Stimulated activated CD4-positive, alpha-beta T cell treated with anti-CD3 and anti-CD28 coated beads, Interleukin-15, amount 100 ng/mL, for 48 hours (primary cell): ENCODE measurements at places on chromosomes 4 and X.

GRCh38 chr4:149029056-149029651, 586.9 kb upstream of the NR3C2 start:
- DNase-seq: no peak

- no peak for DNase-seq
Measured at GRCh38 chr4:123480706-123481418, 84.3 kb downstream of the SPRY1 start.

DNA sequence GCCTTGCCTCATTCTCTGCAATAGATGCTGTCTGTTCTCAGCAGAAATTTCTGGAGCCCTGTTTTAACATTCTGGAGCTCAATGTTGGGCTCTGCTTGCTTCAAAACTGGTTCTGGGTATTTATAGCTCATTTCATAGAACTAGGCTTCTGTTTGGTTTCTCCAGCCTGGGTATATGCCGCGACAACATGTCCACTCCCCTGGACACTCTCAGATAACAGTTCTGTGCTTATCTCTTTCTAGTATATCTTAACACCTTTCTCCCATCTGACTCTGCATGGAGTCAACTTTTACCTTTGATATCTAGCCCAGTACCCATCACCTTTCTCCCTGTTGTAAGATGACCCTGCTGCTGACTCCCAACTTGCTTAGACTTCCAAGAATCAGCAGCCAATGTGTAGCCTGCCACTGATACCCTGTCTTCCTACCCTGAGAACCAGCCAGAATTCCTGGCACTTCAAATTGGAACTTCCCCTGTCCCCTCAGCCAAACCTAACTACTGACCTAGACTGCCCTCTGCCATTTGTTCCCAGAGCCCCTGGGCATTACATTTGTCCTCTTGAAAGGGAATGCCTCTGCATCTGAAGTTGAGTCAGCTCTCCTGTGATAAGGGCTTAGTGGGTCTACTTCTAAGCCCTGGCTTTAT, 20.6 kb downstream of the PAGE1 start:
- no peak for DNase-seq

- DNase-seq: no peak
Measured at GRCh38 chr4:40264995-40265909, 68.4 kb downstream of the RHOH start.

- no peak for DNase-seq
Measured at GRCh38 chr4:139247241-139247640, 32.8 kb downstream of the MGARP start.

DNA sequence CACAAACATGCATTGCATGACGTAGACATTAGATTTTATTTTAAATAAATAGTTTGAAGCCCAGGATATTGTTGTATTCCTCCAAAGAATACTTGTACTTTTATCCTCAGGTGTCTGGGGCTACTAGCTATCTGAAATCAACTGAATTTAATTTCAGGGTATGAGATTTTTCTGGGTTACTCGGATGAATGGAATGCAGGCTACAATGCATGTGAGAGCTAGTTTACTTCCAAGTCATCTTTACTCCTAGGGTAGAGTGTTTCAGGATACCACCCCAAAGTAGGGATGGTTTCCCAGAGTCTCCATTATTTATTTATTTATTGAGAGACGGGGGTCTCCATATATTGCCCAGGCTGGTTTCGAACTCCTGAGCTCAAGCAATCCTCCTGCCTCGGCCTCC, 66.4 kb downstream of the HPRT1 start:
- no peak for DNase-seq

- no peak for DNase-seq
Measured at GRCh38 chr4:6329478-6330383, 60.1 kb downstream of the WFS1 start.

DNA sequence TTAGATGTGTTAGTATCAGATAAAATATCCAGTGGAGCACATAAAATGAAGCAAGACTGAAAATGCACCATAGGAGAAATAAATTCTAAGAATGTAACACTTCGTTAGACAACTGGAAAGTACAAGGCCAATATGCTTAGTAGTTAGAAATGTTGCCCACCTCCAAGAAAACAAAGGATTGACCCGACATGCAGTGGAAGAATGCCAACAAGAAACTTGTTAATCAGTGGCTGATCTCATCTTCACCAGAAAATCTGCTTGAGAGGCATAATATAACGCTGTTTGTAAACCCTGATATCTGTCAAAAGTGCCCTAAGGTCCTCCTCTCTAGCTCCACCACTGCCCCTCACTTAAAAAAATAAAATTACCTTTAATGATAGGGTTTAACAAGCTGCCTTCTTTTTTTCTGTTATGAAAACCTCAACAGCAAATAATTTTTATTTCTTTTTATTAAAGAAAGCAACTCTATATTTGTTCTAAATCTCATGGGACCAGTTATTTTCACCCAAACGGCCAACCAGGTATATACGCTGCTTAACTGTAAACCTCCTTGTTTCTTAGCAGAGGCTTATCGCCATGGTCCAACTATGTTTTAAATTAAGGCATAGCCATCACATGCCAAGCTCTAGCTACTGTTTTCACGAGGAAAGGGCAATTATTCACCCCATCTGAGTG, 1.8 kb downstream of the RASGEF1B start:
- no peak for DNase-seq

DNA sequence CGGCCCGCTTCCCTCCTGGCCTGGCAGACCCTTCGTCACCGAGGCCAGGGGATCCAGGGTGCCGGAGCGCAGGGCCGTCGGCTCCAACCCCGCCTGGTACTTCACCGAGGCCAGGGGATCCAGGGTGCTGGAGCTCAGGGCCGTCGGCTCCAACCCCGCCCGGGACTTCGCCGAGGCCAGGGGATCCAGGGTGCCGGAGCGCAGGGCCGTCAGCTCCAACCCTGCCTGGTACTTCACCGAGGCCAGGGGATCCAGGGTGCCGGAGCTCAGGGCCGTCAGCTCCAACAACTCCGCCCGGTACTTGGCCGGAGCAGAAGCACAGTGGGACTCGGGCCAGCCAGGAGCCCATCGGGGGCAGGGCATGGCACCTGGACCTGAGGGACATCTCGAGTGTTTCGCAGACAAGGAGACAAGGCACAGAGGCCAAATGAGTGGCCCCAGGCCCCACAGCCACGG, 85.1 kb downstream of the FAM53A start:
- DNase-seq: no peak

GRCh38 chr4:7964890-7965662, 25.4 kb upstream of the AFAP1 start:
- no peak for DNase-seq

DNA sequence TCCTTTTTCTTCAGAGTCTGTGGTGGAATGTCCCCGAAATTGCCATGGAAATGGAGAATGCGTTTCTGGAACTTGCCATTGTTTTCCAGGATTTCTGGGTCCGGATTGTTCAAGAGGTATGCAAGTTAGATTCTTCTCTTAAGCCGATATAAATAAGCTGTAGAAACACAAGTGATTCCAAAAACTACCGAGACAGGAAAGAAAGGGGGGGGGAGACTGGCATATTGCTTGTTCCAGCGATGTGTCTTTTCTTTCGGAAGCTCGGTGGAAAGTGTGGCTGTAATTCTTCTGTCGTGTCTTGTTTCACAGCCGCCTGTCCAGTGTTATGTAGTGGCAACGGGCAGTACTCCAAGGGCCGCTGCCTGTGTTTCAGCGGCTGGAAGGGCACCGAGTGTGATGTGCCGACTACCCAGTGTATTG, 236.9 kb downstream of the DCTD start:
- no peak for DNase-seq

- DNase-seq: no peak
Measured at GRCh38 chr4:52423967-52424366, 235.1 kb downstream of the USP46 start.

DNA sequence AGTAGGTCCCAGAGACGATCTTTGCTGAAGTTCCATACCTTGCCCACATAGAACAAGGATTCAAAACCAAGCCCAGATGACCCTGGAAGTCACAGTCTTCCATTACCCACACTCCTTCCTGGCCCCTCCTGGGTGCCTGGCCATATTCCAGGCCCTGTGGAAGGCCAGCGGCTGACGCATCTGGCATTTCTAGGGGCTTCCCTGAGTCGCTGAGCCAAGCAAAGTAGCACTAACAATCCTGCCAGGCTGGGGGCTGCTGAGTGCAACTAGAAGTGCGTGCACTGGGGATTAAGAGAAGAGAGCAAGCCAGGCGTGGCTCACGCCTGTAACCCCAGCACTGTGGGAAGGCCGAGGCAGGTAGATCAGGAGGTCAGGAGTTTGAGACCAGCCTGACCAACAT, 175.2 kb upstream of the CPEB2 start:
- DNase-seq: no peak

GRCh38 chr4:86595426-86595805, 1.3 kb downstream of the PTPN13 start:
- DNase-seq: no peak

- DNase-seq: no peak
Measured at GRCh38 chr4:16023776-16024408, 59.9 kb downstream of the PROM1 start.

- no peak for DNase-seq
Measured at GRCh38 chr4:81499840-81500239, 28.1 kb upstream of the RASGEF1B start.

GRCh38 chrX:40474205-40474626, 106.6 kb upstream of the ATP6AP2 start:
- no peak for DNase-seq

DNA sequence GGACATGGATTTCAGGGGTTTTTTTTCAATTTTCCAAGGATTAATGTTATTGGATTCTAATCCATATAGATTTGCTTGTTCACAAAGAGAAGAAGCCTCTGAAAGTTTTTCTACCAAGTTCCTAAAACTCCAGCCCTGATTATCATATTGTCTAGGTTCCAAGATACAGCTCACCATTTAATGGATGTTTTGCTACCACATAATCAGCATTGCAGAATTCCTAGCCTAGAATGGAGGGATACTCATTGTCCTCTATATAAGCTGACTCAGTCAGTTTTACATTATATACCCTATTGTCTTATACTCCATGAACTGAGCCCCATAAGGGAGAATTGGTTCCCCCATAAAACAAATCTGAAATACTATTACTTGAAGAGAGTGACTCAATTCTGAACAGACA, 664.7 kb upstream of the FAM241A start:
- no peak for DNase-seq

DNA sequence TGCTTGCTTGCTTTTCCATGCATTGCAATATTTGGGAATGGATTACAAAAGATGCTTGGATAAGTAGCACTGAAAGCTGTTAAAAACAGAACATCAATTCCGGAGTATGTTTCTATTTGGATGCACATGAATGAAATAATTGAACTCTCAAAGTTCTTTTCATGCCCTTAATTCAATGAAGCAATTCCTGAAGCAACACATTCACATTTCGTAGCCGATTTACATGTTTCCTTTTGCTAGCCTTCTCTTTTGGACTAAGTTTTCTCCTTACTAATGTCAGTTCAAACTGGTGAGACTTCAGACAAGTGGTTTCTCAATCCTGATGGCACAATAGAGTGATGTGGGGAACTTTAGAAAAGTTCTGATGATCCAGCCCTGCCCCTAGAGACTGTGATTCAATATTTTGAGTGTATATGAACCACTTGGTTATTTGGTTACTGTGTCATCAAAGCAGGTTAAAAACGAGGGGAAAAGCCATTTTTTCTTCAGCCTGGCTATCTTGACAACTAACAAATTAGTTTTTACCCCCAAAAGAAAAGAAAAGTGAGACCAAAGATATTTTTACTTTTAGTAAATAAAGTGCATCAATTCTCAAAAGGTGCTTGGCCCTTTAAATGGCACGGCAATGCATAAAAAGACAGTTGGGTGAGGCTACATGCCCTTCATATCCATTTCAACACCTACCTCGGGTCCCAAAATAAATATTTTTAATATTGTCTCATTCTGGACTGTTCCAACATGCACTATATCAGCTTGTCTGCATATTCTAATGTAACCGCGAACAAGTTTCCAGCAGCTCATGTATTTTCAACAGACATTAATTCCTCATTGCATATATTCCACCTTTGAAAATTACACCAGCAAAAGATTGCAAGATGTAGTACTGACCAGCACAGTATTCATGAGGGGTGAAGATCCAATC, 90.1 kb upstream of the RPL34 start:
- DNase-seq: no peak

DNA sequence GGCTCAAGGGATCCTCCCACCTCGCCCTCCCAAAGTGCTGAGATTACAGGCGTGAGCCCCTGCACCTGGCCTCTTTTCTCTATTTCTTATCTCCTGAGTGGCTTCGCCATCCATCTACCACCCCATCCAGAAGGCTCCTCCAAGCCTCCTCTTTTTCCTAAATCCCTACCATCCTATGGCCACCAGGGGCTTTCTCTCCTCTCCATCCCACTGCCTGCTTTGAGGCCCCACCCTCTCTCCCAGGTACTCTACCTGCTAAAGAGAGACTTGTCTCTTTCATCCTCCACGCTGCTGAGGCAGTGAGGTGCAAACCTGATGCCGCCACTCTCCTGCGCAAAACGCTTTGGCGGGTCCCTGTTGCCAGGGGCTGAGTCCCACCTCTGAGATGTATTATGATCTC, 7.0 kb downstream of the RS1 start:
- no peak for DNase-seq

- no peak for DNase-seq
Measured at GRCh38 chr4:150236626-150237025, 158.4 kb downstream of the DCLK2 start.

- no peak for DNase-seq
Measured at GRCh38 chrX:118324588-118324987, 21.3 kb upstream of the WDR44 start.

GRCh38 chrX:54415534-54416350, 24.5 kb upstream of the TSR2 start:
- DNase-seq: no peak

DNA sequence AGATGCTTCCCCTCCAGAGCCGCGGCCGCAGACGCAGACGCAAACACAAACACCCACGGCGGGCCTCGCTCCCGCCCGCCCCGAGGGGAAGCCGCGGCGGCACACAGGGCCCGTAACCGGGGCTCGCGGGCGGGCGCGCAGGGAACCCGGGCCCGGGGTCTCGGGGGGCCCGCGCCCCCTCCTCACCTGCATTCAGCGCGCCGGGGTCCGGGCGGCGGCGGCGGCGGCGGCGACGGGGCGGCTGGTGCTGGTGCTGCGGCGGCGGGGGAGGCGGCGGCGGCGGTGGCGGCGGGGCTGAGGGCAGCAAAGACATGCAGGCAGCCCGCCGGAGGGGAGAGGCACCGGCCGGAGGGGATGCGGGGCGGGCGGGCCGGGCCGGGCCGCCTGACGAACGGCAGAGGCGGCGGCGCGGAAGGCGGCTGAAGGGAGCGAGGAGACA, 255 bp upstream of the CNOT6L start:
- no peak for DNase-seq

DNA sequence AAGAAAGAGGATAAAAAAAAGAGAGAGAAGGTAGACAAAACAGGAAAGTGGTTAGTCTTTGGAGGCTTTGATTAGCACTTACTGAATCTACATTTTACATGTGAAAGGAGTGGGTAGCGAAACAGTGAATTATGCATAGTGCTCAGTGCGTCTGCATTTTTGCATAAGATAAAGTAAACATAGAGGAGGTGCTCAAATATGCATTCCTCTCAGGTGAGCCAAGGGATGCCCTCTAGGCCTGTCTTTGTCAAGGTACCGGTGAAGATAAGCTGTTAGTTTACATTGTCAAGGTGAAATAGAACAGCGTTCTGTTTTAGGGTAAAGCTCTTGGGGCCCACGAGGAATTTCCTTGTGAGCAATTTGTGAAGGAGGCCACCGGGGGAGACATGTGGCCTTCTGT, 260.6 kb downstream of the TRIML1 start:
- no peak for DNase-seq
